Esophagus squamous epithelium (tissue), 5 donors: ENCODE measurements at places on chromosomes 12 and 14. TPM values are rescaled to one million over a fixed set of nuclear protein-coding genes. Genes with fewer than 3 reads are reported as not detected.

Gene PPTC7
- total RNA-seq, result 20.8 TPM

GRCh38 chr12:64893961-64894360 lies 69.5 kb downstream of the TBC1D30 start:
- H3K27ac ChIP-seq, result no peak overlapping the region
- H3K4me1 ChIP-seq, result no peaks in the 10 kb centered on the region
- DNase-seq, result no peak
- H3K36me3 ChIP-seq, result no peaks in the 10 kb centered on the region

Gene LMNTD1
- not detected for total RNA-seq

Gene LIN7A
- total RNA-seq, result 0.57 TPM

DNA sequence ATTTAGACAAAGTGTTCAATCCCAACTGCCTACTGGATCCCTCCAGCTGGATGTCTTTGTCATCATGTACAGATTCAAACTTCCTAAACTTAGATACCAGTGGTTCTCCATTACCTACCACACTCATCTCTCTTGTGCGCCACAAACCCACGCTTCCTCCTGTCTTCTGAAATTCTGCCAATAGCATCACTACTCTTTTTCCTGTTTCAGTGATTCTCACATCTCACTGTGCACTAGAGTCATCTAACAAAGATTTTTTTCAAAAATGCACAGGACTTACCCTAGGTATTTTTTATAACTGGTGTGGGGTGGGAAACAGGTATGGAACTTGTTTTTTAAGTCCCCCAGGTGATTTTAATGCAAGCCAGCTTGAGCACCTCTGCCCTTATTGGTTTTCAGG lies 5.9 kb downstream of the PSMB5 start:
- H3K27ac ChIP-seq, result no peak overlapping the region
- H3K27me3 ChIP-seq, result no peaks in the 10 kb centered on the region
- peaks cover 4% of the 10 kb centered on the region for H3K4me1 ChIP-seq
- peaks cover 96% of the 10 kb centered on the region for H3K36me3 ChIP-seq

- DNase-seq, result no peak
- H3K4me3 ChIP-seq, result no peak overlapping the region
- H3K27ac ChIP-seq, result no peak overlapping the region
- peaks cover 3% of the 10 kb centered on the region for H3K4me1 ChIP-seq
- H3K36me3 ChIP-seq, result no peaks in the 10 kb centered on the region
These were observed 62.9 kb downstream of the WSCD2 start for GRCh38 chr12:108191938-108192337.

DNA sequence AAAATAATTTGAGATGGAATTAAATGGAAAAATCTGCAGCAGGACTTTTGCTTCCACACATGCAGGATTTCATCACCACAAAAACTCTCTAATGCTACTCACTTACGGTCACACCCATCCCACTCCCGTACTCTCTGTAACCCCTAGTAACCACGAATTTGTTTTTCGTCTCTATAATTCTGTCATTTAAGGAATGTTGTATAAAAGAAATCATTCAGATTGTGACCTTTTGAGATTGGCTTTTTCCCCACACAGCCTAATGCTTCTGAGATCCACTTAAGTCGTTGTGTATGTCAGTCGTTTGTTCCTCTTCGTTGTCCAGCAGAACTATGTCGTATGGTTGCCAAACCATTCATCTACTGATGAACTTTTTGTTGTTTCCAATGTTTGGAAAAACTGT lies 19.8 kb upstream of the PZP start:
- H3K4me3 ChIP-seq, result no peak overlapping the region
- H3K4me1 ChIP-seq, result no peaks in the 10 kb centered on the region
- no peak overlapping the region for H3K27ac ChIP-seq
- no peak for DNase-seq
- no peaks in the 10 kb centered on the region for H3K36me3 ChIP-seq

DNA sequence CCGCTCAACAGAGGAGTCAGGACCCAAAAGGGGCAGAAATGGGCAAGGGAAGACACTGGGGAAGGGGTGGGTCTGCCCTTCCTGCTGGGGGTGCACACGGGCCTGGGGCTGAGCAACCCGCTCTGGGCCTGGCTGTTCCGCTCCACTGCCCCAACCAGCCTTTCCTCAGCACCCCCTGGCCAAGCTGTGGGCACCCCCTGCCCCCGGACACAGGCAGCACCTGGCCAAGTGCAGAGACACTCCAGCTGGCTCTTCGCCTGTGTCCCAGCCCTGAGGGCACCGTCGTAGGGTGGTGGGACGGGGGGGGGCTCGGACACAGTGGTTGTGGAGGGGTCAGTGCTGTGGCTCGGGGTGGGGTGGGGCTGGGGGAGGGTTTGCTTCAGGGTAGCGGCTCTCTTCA lies 10.3 kb downstream of the PACS2 start:
- no peak overlapping the region for H3K27ac ChIP-seq
- peaks cover 14% of the 10 kb centered on the region for H3K4me1 ChIP-seq
- no peaks in the 10 kb centered on the region for H3K27me3 ChIP-seq
- no peak overlapping the region for H3K4me3 ChIP-seq
- H3K36me3 ChIP-seq, result peaks cover 7% of the 10 kb centered on the region
- DNase-seq, result no peak

DNA sequence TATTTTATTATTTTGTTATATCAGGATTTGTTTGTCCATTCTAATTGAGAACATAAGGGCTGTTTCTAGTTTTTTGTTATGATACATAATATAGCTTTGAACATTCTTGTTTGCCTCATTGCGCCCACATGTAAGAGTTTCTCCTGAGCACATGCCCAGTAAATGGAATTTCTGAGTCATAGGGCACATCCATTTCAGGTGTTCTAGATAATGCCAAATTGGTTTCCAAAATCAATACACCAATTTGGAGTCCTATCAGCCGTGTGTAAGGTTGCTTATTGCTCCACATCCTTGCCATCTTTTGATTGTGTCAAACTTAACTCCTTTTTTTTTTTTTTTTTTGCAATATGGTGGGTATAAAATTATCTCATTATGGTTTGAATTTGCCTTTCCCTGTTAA lies 97.9 kb upstream of the RESF1 start:
- no peak overlapping the region for H3K4me3 ChIP-seq
- H3K27me3 ChIP-seq, result no peaks in the 10 kb centered on the region

DNA sequence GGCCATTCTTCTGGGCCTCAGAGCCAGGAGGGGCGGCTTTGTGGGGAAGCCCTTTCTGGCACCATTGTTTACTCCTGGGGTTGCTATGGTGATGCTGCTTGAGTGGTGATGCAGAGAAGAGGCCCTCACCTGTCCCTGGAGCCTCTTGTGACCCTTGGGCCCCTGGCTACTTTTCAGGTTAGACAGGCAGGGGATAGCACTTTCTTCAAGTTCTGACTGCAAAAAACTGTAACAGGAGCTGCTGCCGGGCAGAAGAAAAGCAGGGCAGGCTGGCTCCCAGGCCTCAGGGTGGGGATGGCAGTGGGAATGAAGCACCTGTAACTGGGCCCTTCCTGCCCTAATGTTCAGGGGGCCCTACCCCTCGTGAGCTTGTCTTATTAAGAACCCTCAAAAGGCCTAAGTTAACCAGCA lies at the start of gene TEX52:
Gene TEX52 (minus strand): TSS at position 19 of the 411 bp plus-strand sequence. CDS start 13 bp downstream, at position 6.
- no peaks in the 10 kb centered on the region for H3K27me3 ChIP-seq
- no peak within 1 kb of the TSS for H3K4me3 ChIP-seq
- no peaks in the 10 kb centered on the region for H3K36me3 ChIP-seq
- no peak for DNase-seq
- H3K4me1 ChIP-seq, result no peaks in the 10 kb centered on the region

Gene CSRP2
- total RNA-seq, result 107 TPM

DNA sequence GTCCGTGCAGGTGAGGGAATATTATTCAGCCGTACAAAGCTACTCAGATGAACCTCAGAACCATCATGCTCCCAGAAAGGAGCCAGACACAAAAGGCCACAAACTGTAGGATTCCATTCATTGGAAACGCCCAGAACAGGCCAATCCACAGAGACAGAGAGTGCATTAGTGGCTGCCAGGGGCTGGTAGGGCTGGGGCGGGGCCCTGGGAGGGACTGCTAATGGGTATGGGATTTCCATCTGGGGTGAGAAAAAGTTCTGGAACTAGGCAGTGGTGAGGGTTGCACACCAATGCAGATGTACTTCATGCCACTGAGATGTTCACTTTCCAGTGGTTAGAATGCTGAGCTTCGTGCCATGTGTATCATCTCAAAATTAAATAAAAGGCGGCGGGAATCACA lies 101.1 kb downstream of the RFLNA start:
- peak overlapping the region; percentile 88 for H3K27ac ChIP-seq
- H3K4me1 ChIP-seq, result peaks cover 31% of the 10 kb centered on the region
- no peak for DNase-seq
- H3K36me3 ChIP-seq, result no peaks in the 10 kb centered on the region

Gene TAS2R13
- total RNA-seq, result not detected

DNA sequence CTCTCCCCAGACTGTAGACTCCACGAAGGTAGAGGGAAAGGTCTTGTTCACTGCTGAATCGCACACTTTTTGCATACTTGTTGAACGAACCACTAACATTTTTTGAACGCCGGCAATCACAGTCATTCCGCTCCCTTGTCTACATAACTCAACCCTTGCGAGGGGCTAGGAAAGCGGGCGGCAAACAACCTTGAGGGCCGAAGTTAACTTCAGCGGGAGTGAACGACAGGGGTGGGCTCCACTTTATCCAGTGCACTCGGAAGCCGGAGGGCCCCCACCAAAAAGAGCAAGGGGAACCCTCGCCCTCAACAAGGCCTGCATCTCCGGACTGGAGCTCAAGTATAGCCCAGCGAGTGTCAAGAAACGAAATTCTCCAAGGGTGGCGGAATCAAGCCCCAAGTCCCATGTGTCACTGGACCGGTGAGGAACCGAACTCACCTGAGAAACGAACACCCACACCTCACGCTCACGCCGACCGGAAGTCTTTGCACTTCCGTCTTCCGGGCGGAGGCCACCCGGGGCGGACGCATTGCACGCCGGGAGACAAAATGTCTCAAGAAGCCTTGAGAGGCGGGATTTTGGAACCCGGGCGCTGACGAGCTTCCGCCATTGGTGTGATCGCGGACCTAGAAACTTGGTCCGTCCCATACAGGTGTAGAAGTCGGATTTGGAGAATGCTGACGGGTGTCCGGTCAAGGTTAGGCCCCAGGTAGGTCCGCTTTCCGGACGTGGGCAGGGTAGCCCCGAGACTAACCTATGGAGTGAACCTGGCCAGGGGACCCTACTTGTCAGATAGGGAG lies at the start of gene LLPH:
Gene LLPH (minus strand): TSS at position 484 of the 800 bp plus-strand sequence. CDS start 1,644 bp downstream, outside the sequence.
- peaks cover 40% of the 10 kb centered on the region for H3K36me3 ChIP-seq
- H3K27me3 ChIP-seq, result no peaks in the 10 kb centered on the region
- peaks cover 35% of the 10 kb centered on the region for H3K4me1 ChIP-seq
- H3K27ac ChIP-seq, result peak within 1 kb of the TSS; percentile 75
- DNase-seq, result peak; percentile 64
- H3K4me3 ChIP-seq, result peak within 1 kb of the TSS; percentile 69
